Airway epithelial cell (primary cell): ENCODE measurements at places on chromosomes 2 and 18. TPM values are rescaled to one million over a fixed set of nuclear protein-coding genes. Genes with fewer than 3 reads are reported as not detected.

The CEP68 gene
- 5.2 and 6.7 TPM in 2 replicates for total RNA-seq

The MEP1B gene
- total RNA-seq: not detected in 2 replicates

The CXCR1 gene
- total RNA-seq: not detected in 2 replicates

The GKN2 gene
- total RNA-seq: not detected in 2 replicates

The KCNE4 gene
- 0.35 TPM in 1 of 2 replicates, not detected in the other for total RNA-seq

The POLR1B gene
- total RNA-seq: 14.7 and 18.1 TPM in 2 replicates

The ZBTB7C gene
- total RNA-seq: 2.6 and 3.5 TPM in 2 replicates

The EPB41L3 gene
- total RNA-seq: 1.6 and 5.8 TPM in 2 replicates

The MGAT4A gene
- 0.74 and 1.1 TPM in 2 replicates for total RNA-seq

The DSG4 gene
- 0.05 and 0.07 TPM in 2 replicates for total RNA-seq

The FNDC4 gene
- total RNA-seq: 9.7 and 12.5 TPM in 2 replicates

The COLEC11 gene
- not detected in 2 replicates for total RNA-seq

The IL37 gene
- total RNA-seq: not detected in 2 replicates
